ENCODE measurements at places on chromosomes 1 and 21.

DNA sequence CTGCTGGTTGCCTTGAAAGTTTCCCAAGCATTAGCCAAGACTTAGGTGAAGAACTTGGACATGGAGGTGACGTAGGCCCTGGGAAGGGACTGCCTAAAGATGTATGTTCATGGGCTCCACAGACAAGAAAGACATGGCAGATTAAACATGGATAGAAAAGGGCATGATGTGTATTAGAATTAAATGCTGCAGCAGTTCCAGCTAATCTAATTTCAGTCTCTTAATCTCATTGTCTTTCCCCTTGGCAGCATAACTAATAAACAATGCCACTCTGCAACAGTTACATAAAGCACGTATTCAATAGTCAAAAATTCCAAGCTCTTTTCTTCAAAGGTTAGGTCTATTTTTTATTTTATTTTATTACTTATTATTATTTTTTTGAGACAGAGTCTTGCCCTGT is 251.6 kb downstream of the KIF26B start:
- no peak overlapping the region for H3K27ac ChIP-seq
- no peaks in the 10 kb centered on the region for H3K27me3 ChIP-seq
- H3K4me3 ChIP-seq = no peak overlapping the region
- no peaks in the 10 kb centered on the region for H3K4me1 ChIP-seq

- H3K27me3 ChIP-seq = peaks cover 13% of the 10 kb centered on the region
- H3K36me3 ChIP-seq = peaks cover 4% of the 10 kb centered on the region
- H3K4me1 ChIP-seq = no peaks in the 10 kb centered on the region
- H3K4me3 ChIP-seq = no peak within 1 kb of the TSS
These were observed at the start of gene TEX50 for GRCh38 chr1:173635116-173635515. Gene TEX50, plus strand, starts transcription at chr1:173635338. Its CDS starts 184 bp downstream, at chr1:173635522.

DNA sequence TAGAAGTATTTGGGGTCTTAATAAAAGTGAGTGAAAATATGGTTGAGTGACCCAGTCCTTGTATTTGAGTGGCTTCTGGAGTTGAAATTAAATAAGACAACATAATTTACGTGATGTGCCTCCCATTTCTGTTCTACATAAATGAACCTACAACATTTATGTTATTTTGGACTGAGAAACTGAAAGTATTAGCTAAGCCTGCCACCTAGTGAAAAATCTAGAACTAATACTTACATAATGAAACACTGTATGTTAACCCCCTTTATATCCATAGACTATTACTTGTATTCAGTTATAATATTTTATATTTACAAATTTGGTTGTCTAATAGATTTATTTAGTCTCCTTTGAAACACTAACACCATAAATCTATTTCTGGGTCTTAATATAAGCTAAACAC is 298.9 kb downstream of the KCNT2 start:
- no peaks in the 10 kb centered on the region for H3K4me1 ChIP-seq
- no peak overlapping the region for H3K4me3 ChIP-seq
- no peaks in the 10 kb centered on the region for H3K27me3 ChIP-seq
- DNase-seq = no peak

GRCh38 chr21:21114461-21114860 is 116.3 kb downstream of the NCAM2 start:
- H3K27ac ChIP-seq = no peak overlapping the region
- no peak overlapping the region for H3K4me3 ChIP-seq
- no peak for DNase-seq
- no peaks in the 10 kb centered on the region for H3K4me1 ChIP-seq
- H3K36me3 ChIP-seq = no peaks in the 10 kb centered on the region
- H3K27me3 ChIP-seq = no peaks in the 10 kb centered on the region

DNA sequence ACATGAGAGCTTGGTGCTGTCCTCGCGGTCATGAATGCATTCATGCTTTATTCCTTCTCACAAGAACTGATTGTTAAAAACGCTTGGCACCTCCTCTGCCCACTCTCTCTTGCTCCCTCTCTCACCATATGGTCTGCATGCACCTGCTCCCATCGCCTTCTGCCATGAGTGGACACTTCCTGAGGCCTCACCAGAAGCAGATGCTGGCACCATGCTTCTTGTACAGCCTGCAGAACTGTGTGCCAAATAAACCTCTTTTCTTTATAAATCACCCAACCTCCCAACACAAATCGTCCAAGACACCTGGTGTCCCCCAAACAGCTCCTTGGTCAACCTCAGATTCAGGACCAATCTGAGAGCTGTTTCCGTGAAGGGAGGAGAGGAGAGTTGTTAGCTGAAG is 43.3 kb upstream of the PCBP3 start:
- H3K27me3 ChIP-seq = no peaks in the 10 kb centered on the region
- DNase-seq = no peak
- no peak overlapping the region for H3K4me3 ChIP-seq
- peaks cover 12% of the 10 kb centered on the region for H3K4me1 ChIP-seq
